ENCODE measurements at places on chromosomes 1 and 21.
A peak's percentile ranks its signal among the peaks of the same experiment; 100 is the strongest.

- DNase-seq, result peak; percentile 57
These were observed 22.6 kb downstream of the BTG2 start for GRCh38 chr1:203327684-203328457.

- no peak for DNase-seq
These were observed 13.9 kb downstream of the PHLDA3 start for GRCh38 chr1:201455098-201455497.

DNA sequence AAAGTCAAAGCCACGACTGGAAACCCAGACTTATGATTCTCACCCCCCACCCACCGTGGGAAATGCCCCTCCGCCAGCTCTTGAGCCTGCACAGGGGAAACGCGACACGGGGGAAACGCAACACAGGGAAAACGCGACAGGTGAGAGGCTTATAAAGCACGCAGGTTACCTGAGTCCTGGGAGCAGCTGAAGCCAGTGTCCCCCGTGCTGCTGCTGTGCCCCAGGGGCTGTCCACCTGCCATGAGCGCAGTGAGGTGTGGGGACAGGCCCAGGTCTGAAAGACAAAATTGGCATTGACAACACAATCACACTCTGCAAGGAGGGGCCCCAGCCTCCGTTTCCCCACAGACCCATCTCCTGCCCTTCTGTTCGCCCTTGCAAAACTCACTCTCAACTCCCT lies 46.3 kb downstream of the GPR161 start:
- no peak for DNase-seq

GRCh38 chr1:23904748-23905357 lies 8.3 kb downstream of the CNR2 start:
- no peak for DNase-seq

DNA sequence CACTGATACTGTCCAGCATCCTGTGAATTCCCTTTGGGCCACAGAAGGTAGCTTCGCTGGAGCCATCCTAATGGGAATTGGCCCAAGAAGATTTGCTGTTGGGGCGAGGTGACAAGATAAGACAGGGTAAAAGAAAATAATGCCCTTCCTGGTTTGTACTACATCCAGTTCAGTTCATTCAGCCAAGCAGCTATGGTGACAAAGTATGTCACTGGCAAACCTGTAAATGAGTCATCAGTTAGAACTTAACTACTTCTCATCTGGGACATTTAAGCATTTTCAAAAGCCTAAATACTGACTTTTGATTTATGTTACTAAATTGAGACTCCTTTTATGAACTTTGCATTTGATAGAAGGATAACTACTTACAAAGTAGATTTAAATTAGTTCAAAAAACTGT lies 54.2 kb downstream of the WDR64 start:
- DNase-seq, result no peak

DNA sequence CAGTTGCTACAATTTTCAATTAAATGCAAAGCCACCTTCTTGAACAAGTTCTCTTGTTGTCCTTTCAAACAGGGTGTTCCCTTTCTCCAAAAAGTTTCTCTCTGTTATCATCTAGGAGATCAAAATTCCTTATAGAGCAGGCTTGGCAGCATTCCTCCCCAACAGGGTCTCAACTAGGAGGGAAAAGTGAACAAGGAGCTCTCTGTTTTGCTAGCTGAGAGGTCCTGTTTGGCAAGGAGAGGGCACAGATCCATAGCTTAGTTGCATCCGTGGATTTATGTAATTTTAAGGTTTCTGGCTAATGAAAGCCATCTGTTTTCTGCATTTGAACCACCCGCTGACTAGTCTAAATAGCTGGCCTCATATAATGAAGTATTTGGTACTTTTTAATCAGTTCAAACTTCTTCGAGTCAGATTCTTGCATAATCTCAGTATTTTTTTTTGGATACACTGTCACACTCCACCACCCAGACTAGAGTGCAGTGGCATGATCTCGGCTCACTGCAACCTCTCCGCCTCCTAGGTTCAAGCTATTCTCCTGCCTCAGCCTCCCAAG lies 54.0 kb downstream of the APP start:
- no peak for DNase-seq
